ENCODE measurements at places on chromosomes 4 and X.

DNA sequence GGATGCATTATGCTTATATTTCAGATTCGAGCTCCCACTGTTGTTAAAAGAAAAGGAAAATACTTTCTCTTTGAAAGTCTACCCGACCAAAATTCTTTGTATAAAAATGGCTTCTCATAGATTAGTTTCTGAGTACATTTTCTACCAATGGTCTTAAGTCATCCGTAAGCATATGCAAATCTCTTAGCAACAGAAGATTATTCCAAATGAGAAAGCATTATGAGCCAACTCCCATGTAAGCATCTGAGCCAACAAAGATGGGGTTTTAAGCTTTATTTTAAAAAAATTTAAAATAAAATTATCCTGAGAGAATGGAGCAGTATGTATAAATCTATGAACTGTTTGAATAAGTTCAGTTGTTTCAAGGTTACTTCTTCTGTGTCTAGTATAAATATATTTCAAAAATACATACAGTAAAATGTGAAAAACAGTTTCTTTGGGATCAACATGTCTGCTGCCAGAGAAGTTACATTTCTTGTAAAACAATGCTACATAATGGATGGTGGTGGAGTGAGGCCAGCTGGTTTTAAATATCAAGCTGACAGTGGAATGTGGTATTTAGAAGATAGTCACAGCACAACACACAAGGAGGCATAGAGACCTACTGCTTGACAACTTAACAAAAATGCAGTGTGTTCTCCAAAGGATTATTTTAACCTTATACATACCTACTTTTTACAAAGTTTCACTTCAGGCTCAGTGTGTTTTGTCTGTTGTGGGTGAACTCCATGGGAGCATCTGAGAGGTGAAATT is 199.5 kb upstream of the DIPK2B start:
- no peaks in the 10 kb centered on the region for H3K36me3 ChIP-seq
- H3K4me3 ChIP-seq = no peak overlapping the region
- H3K4me1 ChIP-seq = no peaks in the 10 kb centered on the region
- DNase-seq = peak; percentile 84

GRCh38 chrX:70253377-70254062 is 6.5 kb downstream of the P2RY4 start:
- H3K36me3 ChIP-seq = no peaks in the 10 kb centered on the region
- H3K27me3 ChIP-seq = no peaks in the 10 kb centered on the region
- no peak overlapping the region for H3K4me3 ChIP-seq
- no peak overlapping the region for H3K27ac ChIP-seq
- no peaks in the 10 kb centered on the region for H3K4me1 ChIP-seq

- H3K4me1 ChIP-seq = no peaks in the 10 kb centered on the region
- peak; percentile 79 for DNase-seq
- H3K36me3 ChIP-seq = no peaks in the 10 kb centered on the region
- no peaks in the 10 kb centered on the region for H3K27me3 ChIP-seq
- no peak overlapping the region for H3K27ac ChIP-seq
These were observed 52.8 kb upstream of the CLNK start for GRCh38 chr4:10737337-10737736.

- H3K27ac ChIP-seq = no peak overlapping the region
- H3K27me3 ChIP-seq = no peaks in the 10 kb centered on the region
- H3K4me3 ChIP-seq = no peak overlapping the region
- H3K36me3 ChIP-seq = no peaks in the 10 kb centered on the region
- peak; percentile 82 for DNase-seq
These were observed 25.5 kb downstream of the ZNF330 start for GRCh38 chr4:141246243-141246642.

Measured in fibroblast of lung (primary cell).